ENCODE measurements at places on chromosomes 12 and 14.

- H3K36me3 ChIP-seq: peaks cover 4% of the 10 kb centered on the region
- H3K4me3 ChIP-seq: no peak overlapping the region
- H3K27ac ChIP-seq: no peak overlapping the region
- DNase-seq: no peak
Measured at GRCh38 chr14:94089479-94089878, 8.4 kb downstream of the IFI27L1 start.

- no peaks in the 10 kb centered on the region for H3K27me3 ChIP-seq
- no peaks in the 10 kb centered on the region for H3K4me1 ChIP-seq
- DNase-seq: no peak
- H3K36me3 ChIP-seq: no peaks in the 10 kb centered on the region
Measured at GRCh38 chr12:82709794-82710355, 23.2 kb downstream of the TMTC2 start.

DNA sequence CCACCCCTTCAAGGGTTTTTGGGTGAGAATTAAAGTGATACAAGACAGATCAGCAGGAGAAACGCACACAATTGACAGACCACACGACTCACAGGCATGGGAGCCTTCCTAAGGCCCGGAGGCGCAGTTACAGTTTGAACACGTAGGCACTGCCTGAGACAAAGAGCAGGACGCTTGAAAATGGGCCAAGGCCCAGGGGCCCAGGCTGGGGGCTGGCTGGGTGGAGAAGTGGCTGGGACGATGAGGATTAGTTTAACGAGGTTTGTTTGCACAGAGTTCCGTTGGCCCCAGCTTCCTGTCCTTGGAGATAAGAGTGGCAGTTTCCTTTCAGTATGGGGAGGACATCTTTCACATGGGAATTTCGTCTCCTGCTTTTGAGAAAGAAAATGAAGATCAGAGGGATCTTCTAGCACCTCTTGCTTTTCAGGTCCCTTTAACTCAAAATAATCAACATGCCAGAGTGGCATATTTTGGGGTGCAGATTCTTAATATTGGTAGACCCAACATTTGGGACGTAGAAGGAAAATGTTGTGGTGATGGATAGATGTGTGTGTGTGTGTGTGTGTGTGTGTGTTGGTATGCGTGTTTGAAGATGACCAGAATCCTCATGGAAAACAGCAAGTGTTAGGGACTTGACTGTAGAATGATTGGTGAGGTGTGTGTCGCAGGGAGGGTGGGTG, 44.6 kb downstream of the DLK1 start:
- H3K4me1 ChIP-seq: no peaks in the 10 kb centered on the region
- H3K27me3 ChIP-seq: no peaks in the 10 kb centered on the region
- H3K27ac ChIP-seq: no peak overlapping the region
- H3K4me3 ChIP-seq: no peak overlapping the region
- DNase-seq: no peak
- H3K36me3 ChIP-seq: no peaks in the 10 kb centered on the region

DNA sequence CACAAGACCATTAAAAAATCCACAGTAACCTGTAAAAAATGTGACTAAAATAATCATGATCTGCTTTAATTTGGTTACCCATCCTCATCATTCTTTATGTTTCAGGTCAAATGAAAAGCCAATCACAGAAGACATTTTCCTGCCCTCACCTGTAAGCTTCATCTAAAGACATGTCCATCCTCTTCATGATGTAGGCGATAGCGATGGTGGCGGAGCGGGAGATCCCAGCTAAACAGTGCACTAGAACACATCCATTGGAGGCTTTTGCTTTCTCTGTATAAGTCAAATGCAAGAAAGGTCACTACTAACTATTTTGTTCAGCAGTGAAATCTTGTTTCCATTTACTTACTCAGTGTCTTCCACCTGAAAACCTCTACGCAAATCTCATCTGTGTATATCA, 82.6 kb downstream of the DUSP16 start:
- H3K4me3 ChIP-seq: no peak overlapping the region
- H3K27ac ChIP-seq: peak overlapping the region; percentile 26
- no peaks in the 10 kb centered on the region for H3K27me3 ChIP-seq
- peaks cover 49% of the 10 kb centered on the region for H3K4me1 ChIP-seq
- H3K36me3 ChIP-seq: peaks cover 68% of the 10 kb centered on the region

DNA sequence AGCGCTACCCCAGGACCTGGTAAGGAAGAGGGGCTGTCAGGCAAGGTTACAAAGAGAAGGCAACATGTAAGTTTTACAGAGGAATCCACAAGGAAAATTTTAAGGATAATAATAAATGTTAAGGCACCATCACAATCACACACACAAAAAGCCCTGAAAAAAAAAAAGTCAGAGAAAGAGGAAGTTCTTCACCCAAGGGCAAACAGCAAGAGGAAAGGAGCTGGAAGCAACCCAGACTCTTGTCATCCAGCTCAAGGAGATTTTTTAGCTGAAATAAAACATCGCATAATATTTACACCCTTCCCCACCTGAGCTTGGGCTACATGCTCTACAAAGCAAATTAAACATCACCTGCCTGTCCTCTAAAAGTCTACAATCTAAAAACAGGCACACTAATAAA, 9.5 kb downstream of the SPTB start:
- H3K27me3 ChIP-seq: peaks cover 15% of the 10 kb centered on the region
- DNase-seq: no peak
- no peak overlapping the region for H3K4me3 ChIP-seq
- H3K4me1 ChIP-seq: no peaks in the 10 kb centered on the region
- H3K36me3 ChIP-seq: no peaks in the 10 kb centered on the region

GRCh38 chr12:37546901-37547475, 769.6 kb upstream of the ALG10B start:
- peaks cover 2% of the 10 kb centered on the region for H3K36me3 ChIP-seq
- H3K27ac ChIP-seq: no peak overlapping the region
- H3K4me3 ChIP-seq: no peak overlapping the region
- no peaks in the 10 kb centered on the region for H3K4me1 ChIP-seq
- no peaks in the 10 kb centered on the region for H3K27me3 ChIP-seq
- DNase-seq: no peak

DNA sequence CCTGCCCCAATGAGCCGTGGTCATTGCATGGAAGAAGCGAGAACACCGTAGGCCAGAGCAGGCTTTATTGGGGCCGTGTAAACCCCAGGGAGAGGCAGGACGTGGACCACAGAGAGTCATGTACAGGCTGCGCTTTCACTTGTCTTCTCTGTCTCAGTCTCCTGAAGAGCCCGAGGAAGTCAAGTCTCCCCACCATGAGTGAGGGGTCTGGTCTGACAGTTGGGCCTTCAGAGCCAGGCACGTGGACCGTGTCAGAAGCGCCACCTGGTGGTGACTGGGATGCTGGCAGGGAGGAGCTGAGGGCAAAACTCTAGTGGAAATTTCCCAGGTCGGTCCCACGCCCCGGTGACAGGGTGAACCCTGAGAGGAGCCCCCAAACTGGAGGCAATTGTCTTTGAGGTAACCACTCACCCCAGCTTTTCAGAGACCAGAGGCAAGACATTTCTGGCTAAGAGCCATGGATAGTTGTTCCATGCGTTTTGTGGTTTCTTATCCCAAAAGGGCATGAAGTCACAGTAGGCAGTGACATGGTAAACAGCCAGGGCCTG, 17.4 kb downstream of the RPS6KL1 start:
- H3K4me1 ChIP-seq: peaks cover 4% of the 10 kb centered on the region
- H3K36me3 ChIP-seq: peaks cover 5% of the 10 kb centered on the region
- no peak overlapping the region for H3K4me3 ChIP-seq

GRCh38 chr14:21985081-21985480, 311.5 kb upstream of the OR4E1 start:
- no peak overlapping the region for H3K4me3 ChIP-seq
- no peak for DNase-seq
- H3K36me3 ChIP-seq: no peaks in the 10 kb centered on the region
- H3K4me1 ChIP-seq: peaks cover 12% of the 10 kb centered on the region

GRCh38 chr12:41473441-41473840, 285.3 kb downstream of the PDZRN4 start:
- no peaks in the 10 kb centered on the region for H3K36me3 ChIP-seq
- no peak overlapping the region for H3K4me3 ChIP-seq
- H3K27ac ChIP-seq: no peak overlapping the region
- peaks cover 7% of the 10 kb centered on the region for H3K27me3 ChIP-seq

DNA sequence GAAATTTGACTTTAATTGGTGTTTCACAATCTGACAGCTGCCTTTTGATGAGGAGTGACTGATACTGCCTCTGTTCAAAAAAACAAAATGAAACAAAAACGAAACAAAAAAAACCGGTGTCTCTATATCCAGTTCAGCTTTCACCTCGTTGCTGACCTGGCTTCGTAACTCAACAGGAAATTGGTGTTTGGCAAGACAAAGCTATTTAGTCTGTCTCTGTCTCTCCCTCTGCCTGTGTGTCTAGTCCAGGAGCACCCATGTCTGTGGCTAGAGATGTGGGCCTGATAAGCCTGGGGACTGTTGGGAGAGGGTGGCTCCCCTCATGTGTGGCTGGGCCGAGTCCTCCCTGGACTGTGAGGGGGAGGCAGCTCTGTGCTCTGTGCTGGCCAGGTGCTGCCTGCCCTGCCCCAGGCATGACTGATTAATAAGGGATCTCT, 11.3 kb downstream of the CACNA1C start:
- H3K4me1 ChIP-seq: peaks cover 10% of the 10 kb centered on the region
- peak; percentile 7 for DNase-seq
- no peaks in the 10 kb centered on the region for H3K27me3 ChIP-seq
- peak overlapping the region; percentile 52 for H3K4me3 ChIP-seq
- peak overlapping the region; percentile 72 for H3K27ac ChIP-seq

DNA sequence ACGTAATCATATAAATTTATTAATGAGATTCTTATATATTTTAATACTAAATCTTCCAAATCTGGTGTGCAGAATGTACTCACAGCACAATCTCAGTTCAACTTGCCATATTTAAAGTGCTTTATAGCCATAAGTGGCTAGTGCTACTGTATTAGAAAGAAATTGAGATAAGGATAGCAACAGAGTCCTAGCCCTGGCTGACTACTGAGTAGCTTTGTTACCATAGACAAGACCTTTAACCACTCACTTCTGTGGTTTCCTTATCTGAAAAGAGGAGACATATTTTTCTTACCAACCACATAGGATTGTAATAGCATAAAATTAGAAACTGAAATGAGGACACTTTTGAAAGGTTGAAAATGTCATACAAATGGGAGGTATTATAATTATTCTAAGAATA, 2.0 kb upstream of the CHURC1 start:
- no peak overlapping the region for H3K4me3 ChIP-seq
- H3K27me3 ChIP-seq: peaks cover 4% of the 10 kb centered on the region
- H3K36me3 ChIP-seq: peaks cover 22% of the 10 kb centered on the region
- no peak for DNase-seq

GRCh38 chr12:110922652-110923051, 2.3 kb upstream of the MYL2 start:
- H3K27ac ChIP-seq: no peak overlapping the region
- no peak for DNase-seq
- peaks cover 6% of the 10 kb centered on the region for H3K27me3 ChIP-seq
- H3K4me3 ChIP-seq: no peak overlapping the region
- H3K4me1 ChIP-seq: no peaks in the 10 kb centered on the region

DNA sequence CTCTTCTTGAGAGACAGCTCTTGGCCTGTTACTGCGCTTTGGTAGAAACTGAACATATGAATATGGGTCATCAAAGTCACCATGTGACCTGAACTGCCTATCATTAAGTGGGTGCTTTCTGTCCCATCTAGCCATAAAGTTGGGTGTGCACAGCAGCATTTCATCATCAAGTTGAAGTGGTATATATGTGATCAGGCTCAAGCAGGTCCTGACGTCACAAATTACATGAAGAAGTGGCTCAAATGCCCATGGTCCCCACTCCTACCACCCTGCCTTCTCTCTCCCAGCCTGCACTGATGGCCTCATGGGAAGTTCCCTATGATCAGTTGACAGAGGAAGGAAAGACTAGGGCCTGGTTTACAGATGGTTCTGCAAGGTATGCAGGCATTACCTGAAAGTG, 308.8 kb upstream of the MGAT4C start:
- H3K27me3 ChIP-seq: no peaks in the 10 kb centered on the region
- H3K27ac ChIP-seq: no peak overlapping the region
- H3K4me3 ChIP-seq: no peak overlapping the region
- no peaks in the 10 kb centered on the region for H3K36me3 ChIP-seq
- DNase-seq: no peak

DNA sequence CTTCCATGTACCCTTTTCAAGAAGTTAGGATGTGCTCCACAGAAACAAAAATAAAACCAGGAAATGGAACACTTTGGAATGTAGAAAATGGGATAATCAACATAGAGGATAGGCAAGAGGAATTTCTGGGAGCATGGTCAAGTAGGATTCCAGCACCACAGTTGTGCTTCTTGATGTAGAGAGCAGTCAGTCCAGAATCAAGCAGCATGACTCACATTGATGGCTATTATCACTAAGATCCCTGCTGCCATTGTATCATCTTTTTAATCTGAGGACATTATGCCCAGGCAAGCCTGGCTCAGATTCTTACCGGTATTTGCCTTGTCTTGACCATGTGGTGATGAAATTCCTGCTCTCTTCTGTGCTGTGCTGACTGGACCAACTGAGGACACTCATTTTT, 5.7 kb downstream of the ETFRF1 start:
- no peak overlapping the region for H3K4me3 ChIP-seq
- H3K36me3 ChIP-seq: peaks cover 20% of the 10 kb centered on the region
- no peak overlapping the region for H3K27ac ChIP-seq
- DNase-seq: no peak

DNA sequence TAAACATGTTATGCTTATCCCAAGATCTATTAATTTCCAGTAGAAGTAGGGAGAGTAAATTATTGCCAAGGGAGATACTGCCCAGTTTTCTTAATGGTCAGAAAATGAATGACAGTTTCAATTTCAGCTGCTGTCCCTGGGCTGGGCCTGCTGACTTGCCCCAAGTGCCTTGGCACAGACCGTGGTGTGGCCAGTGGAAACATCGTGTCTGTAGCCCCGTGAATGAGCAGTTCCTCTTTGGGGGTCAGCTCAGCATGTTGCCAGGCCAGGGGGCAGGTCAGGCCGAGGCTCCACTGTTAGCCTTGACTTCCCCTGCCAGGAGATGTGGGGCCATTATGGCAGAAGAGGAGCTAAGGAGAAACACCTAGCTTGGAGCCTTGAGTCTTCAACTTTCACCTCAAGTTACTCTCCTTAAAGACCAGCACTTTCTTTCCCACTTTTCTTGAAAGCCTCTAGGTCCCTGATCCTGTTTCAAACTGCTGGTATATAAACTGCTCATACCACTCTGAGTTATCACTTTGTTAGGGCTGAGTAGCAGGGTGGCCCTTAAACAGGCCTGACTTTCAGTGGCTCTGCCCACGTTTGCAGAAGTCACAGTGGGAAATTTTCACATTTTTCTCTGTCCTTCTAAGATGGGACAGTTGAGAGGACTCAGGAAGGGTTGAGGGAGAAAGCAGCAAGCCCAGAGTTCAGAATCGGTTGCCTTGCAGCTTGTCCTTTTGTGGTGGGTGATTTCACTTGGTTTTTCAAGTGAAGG, 73.2 kb downstream of the SUSD6 start:
- DNase-seq: no peak
- H3K4me3 ChIP-seq: peak overlapping the region; percentile 35
- peaks cover 64% of the 10 kb centered on the region for H3K4me1 ChIP-seq
- H3K27ac ChIP-seq: peak overlapping the region; percentile 93
- H3K27me3 ChIP-seq: no peaks in the 10 kb centered on the region

GRCh38 chr12:76548222-76548837, 11.2 kb downstream of the OSBPL8 start:
- no peaks in the 10 kb centered on the region for H3K27me3 ChIP-seq
- H3K27ac ChIP-seq: no peak overlapping the region
- no peak for DNase-seq
- peaks cover 14% of the 10 kb centered on the region for H3K36me3 ChIP-seq
- no peak overlapping the region for H3K4me3 ChIP-seq

GRCh38 chr12:130977743-130978095, 24.0 kb downstream of the ADGRD1 start:
- no peak overlapping the region for H3K27ac ChIP-seq
- no peak overlapping the region for H3K4me3 ChIP-seq
- DNase-seq: no peak
- no peaks in the 10 kb centered on the region for H3K4me1 ChIP-seq
- H3K36me3 ChIP-seq: no peaks in the 10 kb centered on the region
